ENCODE measurements at places on chromosomes 4 and X. TPM values are rescaled to one million over a fixed set of nuclear protein-coding genes. Genes with fewer than 3 reads are reported as not detected.

- no peak for DNase-seq
Measured at GRCh38 chr4:74105656-74106280, 6.8 kb upstream of the CXCL2 start.

Gene GPR173
- total RNA-seq: 2.3 TPM

DNA sequence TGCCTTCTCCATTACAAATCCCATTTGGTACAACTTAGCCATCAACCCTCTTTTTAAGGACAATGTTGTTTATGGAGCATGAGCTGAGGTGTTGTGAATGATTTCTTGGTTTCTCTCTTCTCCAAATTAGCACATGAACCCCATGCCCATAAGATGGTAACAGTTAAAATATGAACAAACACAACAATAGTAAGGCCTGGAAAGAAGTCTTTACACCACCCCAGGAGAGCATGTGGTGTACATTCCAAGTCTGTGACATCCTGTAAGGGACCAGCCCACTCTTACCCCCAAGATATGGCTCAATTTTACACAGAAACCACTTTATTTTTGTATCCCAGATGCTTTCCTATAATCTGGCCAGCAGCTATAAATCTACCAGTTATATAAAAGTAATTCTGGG, 226.1 kb downstream of the COX18 start:
- no peak for DNase-seq

- no peak for DNase-seq
Measured at GRCh38 chr4:40520533-40520932, 109.1 kb downstream of the RBM47 start.

Gene ZNF141
- total RNA-seq: 18.5 TPM

Gene NAA11
- not detected for total RNA-seq

DNA sequence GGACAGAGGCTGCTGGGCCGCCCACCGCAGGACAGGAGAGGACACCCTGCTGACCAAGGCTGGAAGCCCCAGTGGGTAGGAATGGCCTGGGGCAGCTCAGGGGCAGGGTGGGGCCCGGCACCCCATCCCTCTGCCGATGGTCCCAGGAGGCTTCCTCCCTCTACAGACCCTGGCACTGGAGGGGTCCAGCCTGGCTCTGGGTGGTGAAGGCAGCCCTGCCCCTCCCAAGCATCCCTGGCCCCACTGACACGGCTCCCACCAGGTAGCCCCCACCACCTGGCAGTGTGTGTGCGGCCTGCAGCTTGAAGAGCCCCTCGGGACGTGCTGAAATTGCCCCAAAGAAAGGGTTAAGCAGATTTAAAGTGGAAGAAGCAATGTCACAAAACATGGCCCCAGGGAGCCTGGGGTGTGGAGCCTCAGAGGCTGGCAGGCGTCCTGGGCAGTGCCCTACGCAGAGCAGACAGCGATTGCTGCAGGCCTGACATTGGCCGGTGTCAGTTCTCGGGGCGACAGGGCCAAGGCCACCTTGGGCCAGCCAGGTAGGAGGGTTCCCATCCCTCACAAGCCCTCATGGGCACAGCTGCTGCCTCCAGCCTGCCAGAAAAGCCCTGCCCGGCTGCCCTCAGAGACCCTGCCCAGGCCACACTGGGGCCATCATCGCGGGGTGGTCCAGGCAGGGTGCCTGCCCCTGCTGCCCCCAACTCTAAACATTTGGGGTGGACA, 80.5 kb downstream of the FAM53A start:
- DNase-seq: no peak

Gene AFM
- total RNA-seq: not detected

GRCh38 chr4:86940920-86941460, 6.2 kb downstream of the AFF1 start:
- no peak for DNase-seq

Gene HPSE
- 1.4 TPM for total RNA-seq

GRCh38 chr4:1996866-1997611, 11.7 kb downstream of the NELFA start:
- DNase-seq: no peak

Gene HEPH
- 109 TPM for total RNA-seq

- DNase-seq: no peak
Measured at GRCh38 chr4:181181331-181181730, 1061.9 kb upstream of the TENM3 start.

Gene JAKMIP1
- total RNA-seq: 0.81 TPM

Gene SYN1
- total RNA-seq: 0.85 TPM

Measured in thoracic aorta (tissue), 2 donors.